Smooth muscle cell of the brain vasculature (primary cell): ENCODE measurements at places on chromosomes 1 and 21.

DNA sequence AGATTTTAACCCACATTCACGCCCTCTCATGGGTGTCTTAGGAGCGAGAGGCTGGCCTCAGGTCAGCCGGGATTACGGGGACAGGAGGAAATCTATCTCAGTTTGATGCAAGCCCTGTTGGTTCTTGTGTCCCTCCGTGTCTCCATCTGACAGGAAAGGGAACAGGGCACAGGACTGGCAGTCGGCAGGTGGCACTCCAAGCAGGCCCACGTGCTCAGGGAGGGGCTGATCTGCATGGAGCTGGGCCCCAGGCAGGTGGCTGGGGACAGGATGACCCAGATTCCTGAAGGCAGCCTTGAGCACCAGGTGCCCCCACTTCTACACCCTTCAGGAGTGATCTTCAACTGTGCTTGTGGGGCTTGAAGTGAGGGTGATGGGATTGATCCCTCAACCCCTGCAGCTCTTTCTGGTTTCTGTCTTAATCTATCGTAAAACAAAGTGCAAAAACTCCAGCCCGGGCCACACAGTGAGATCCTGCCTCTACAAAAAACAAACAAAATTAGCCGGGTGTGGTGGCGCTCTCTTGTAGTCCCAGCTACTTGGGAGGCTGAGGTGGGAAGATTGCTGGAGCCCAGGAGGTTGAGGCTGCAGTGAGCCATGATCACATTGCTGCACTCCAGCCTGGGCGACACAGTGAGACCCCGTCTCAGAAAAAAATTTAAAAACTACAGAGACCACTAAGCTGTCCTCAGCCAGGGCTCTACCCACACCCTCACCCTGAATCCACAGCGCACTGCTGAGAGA lies 8.3 kb downstream of the PLEKHG5 start:
- no peak for DNase-seq

DNA sequence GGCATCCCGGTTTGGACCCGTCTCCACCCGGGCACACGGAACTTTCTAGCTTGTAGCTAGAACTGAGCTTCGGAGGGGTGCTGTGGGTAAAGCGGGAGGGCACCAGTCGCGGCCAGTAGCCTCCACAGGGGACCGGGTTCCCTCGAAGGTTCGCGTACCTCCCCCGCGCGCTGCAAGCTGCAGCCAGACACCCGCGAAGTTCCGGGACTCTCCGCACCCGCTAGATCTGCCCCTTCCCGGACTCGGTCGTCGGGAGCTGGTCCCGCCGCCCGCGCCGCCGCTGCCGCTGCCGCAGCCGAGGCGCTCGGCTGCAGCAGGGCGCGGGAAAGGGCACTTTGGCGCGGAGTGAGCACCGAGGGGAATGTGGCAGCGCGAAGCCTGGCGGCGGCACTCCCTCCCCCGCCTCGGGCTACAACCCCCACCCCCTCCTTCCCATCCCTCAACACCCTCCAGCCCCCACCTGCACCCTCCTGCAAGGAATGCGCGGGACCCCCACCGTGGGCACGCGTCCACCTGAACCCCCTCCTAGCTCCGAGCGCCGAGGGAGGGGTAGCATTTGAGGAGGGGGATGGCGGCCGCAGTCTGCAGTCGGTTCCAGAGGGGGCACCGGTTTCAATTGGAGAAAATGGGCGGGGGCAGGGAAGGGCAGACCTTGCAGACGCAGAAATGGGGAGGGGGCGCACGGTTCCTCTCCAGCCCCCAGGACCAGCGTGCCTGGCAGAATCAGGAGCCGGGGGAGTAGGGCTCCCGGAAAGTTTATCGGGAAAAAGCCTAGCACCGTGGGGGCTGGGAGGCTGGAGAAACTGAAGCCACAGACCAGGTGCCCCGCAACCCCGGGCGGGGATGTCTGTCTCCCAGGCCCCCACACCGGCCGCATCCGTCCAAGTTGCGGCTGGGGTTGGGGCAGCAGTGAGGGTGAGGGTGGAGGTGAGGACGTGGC lies 968 bp downstream of the CSMD2 start:
- no peak for DNase-seq

DNA sequence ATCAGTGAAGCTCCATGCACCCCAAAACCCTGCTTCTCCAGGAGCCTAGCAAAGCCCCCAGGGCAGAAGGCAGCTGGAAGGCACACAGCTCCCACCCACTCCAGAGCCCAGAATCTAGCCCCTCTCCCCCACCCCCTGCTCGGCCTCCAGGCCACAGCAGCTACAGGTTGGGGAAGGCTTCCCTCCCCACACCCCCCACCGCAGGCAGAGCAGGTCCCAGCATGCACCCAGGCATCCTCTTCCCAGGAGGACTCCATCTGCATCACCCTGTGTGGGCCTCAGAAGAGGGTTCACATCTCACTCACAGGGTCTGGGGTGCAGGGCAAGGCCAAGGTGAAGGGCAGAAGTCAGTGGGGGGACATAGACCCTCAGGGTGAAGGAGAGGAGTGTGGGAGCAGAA lies 719 bp downstream of the S100A14 start:
- DNase-seq, result no peak

DNA sequence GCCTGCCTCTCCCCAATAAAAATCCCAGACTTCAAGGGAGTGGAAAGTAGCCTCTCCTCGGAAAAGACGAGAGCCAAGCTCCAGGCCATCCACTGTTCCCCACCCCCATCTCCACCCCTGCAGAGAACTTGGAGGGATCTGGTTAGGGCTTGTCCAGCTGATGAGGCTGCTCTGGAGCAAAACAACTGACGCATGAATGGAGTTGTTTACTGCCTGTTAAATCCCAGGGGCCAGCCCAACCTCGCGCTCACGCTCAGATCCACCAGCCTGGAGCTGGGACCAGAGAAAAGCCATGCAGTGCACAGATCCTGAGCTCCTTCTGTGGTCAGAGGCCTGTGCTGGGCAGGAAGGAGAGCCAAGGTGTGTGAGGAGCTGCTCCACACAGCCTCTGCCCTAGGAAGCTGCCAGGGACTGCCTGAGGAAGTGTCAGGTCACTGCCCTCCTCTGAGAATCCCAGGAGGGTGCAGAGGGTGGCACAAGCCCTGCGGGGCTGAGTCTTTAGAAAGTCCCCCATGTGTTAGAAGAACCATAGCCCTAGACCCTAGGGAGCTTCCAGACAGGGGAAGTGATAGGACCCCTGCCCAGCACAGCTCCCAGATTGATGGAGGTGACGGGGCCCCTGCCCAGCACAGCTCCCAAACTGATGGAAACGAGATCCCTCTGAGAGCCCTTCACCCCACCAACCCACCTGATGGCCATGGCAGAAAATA lies 109.0 kb upstream of the IPO9 start:
- peak; percentile 88 for DNase-seq

DNA sequence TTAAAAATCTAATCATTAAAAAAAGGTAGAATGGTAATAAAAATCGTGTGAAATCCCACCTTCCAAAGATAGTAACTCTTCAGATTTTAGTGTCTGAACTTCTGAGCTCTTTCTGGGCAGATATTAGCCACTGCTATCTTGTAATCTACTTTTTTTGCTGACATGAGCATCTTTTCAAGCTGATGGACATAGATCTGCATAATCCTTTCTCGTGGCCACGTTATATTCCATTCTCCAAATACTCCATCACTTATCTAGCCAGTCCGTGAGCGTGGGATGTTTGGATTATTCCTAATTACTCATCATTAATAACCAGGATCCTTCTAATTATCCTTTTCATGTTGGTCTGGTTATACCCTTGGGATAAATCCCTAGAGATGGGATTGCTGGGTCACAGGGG lies 254.2 kb upstream of the VAMP3 start:
- no peak for DNase-seq

DNA sequence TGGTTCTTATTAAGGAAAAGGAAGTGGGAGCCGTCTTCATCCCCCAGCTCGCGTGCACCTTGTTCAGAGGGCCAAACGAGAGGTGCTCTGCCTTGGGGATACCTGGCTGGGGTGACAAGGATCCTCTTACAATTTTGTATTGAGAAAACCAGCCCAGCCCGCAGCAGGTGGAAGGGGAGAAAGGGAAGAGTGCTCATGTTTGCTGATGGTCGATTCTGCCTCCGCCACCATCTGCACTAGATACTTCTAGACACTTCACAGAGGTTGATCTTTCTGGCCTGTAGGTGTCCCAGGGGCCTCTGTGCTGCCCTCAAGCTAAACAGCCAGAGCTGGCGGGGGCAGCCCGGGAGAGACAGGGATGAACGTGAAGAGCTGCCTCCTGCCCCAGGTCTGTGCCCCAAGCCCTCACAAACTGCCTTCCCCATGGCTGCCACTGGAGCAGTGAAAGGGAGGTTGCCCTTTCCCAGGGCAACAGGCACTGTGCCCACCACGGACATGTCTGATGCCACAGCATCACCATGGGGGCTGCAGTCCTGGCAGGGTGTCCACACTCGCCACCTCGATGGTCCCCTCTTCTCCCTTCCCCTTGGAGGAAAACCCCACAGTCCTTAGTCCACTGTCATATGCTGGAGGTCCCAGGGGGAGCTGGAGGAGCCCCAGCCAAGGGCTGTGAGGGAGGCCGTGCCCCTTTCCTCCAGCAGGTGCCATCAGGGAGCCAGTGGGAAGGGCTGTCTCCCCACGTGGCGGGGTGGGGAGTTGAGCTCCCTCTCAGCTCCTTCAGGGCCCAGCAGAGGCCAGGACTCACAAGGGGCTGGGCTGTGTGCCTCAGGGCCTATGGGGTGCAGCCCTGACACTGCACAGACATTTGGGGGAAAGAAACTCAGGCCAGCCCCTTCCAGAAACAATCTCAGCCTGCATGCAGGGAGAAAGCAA lies 8.1 kb downstream of the ADPRS start:
- no peak for DNase-seq

DNA sequence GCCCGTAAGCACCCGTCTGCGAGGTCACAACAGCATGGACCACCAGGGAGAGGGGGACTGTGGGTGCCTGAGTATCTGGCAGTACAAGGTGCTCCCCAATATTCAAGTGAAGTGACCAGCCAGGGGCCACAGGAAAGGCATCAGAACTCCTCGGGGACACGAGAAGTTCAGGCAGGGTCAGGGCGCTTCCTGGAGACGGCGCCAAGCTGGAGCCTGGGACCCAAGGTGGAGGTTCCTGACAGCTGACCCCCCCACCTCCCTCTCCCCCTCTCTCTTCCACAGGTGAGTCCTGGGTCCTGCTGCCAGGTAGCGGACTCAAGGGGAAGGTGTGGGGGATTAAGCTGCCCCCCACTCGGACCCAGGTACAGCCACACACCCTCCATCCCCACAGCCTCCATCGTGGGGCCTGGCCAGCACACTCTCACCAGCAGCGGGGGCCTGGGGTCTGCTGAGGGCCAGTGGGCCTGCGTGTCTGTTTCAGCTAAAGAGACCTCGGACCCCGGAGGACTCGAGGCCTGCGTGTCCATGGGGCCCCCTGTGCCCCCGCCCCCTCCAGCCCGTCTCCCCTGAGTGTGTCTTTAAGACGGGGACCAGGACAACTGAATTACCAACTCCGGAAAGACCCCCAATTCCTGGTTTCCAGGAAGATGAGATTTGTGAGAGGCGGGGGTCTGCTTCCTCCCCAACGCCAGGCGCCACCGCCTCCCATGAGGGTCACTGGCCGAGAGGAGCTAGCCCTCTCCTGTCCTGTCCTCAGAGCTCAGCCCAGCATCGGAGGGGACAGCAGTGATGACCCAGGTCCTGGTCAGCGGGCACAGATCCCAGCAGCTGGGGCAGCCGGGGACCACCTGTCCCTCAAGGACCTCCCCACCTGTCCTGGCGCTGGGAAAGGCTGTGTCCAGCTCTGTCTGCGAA lies 6.2 kb downstream of the TNFRSF18 start:
- DNase-seq, result no peak

GRCh38 chr1:233607252-233608119 lies 6.4 kb upstream of the KCNK1 start:
- no peak for DNase-seq

GRCh38 chr1:85316321-85316720 lies 39.9 kb upstream of the BCL10 start:
- no peak for DNase-seq

DNA sequence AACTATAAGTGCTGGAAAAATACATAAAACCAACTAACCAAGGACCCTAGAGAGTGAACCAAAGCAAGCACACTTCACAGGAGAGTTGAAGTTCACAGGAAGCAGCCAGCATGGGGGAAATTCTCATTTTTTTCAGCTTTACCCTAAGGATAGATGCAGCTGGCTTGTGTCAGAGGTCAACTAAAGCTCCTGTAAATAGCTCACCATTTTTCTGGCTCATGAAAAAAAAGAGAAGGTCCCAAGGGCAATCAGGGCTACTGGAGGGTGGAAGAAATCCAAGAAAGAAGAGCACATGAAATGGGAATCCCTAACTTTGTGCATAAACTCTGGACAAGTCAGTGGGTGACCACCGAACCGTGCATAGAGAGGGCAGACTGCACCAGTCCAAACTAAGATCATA lies 58.3 kb downstream of the KCNJ15 start:
- DNase-seq, result peak; percentile 86

DNA sequence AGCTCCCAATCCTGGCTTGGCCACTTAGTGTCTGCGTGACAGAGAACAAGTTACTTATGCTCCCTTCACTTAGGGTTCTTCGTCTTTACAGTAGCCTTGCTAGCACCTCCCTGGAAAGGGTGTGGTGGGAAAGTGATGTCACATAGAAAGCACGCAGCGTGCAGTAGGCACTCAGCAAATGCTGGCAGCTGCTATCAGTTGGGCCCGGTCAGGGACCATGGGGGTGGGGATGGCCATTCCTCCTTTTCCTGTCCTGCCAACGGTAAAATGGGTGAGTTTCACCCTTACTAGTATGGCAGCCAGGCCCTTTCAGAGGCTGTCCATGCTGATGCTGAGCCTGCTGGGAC lies 6.2 kb upstream of the KCNA10 start:
- no peak for DNase-seq

- peak; percentile 84 for DNase-seq
Measured at GRCh38 chr1:9473032-9473807, 66.0 kb upstream of the SLC25A33 start.

- DNase-seq, result no peak
Measured at GRCh38 chr1:95640746-95641145, 406.7 kb downstream of the RWDD3 start.

DNA sequence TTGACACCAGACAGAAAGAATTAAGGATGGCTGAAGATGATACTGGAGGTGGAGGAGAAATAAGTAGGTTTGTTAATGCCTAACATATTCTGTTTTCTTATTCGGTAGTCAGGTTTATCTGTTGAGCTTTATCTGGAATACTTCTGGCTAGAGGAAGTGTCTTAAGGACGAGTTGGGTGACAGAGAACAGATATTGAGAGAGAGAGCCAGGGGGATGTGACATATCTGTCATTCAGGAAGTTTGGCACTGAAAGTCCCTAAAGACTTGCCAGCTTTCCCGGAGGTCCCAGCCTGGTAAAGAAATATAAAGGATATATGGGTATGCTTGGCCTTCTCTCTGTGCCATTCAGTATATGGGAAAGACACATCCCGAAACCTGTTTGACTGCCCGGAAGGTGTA lies 280.6 kb downstream of the ZP4 start:
- DNase-seq, result no peak

GRCh38 chr21:36915014-36915695 lies 51.3 kb downstream of the HLCS start:
- no peak for DNase-seq

GRCh38 chr21:39148975-39149374 lies 34.3 kb downstream of the PSMG1 start:
- no peak for DNase-seq

DNA sequence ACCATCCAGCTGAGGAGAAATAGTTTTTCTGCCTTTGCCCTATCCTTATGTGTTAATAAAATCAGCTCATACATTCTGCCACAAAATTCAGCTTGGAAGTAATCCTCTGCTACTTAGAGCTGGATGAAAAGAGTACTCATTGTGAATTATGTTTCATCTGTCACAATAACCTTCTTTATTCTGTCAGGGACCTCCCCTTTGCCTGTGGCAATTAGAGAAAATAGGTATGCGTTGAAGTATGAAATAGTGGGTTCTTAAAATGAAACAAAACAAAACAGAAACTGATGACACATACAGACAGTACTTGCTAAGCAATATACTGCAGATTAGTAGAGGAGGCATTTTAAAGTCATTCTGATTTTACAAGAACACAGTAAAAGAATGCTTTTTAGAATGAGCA lies 578.5 kb downstream of the USP25 start:
- no peak for DNase-seq
